Activated CD4-positive, alpha-beta T cell treated with anti-CD3 and anti-CD28 coated beads, Interleukin-2, amount 50 U/mL, for 4 hours (primary cell): ENCODE measurements at places on chromosomes 3 and 15.

DNA sequence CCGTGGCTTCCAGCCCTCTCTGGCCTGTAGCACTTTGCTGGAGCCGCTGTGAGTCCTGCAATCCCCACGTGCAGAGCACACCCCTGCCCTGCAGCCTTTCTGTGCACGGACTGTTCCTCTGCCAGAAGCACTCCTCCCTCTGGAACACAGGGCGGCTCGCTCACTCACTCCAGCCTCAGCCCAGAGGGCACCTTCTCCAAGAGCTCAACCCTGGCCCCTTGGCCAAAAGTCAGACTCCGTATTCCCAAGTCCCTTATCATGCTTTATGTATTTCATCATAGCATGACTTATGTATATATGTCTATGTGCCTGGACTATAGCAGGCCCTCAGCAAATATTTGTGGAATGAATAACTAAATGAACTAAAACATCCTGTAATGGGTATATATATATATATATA is 63.2 kb downstream of the ASB7 start:
- no peak for DNase-seq

DNA sequence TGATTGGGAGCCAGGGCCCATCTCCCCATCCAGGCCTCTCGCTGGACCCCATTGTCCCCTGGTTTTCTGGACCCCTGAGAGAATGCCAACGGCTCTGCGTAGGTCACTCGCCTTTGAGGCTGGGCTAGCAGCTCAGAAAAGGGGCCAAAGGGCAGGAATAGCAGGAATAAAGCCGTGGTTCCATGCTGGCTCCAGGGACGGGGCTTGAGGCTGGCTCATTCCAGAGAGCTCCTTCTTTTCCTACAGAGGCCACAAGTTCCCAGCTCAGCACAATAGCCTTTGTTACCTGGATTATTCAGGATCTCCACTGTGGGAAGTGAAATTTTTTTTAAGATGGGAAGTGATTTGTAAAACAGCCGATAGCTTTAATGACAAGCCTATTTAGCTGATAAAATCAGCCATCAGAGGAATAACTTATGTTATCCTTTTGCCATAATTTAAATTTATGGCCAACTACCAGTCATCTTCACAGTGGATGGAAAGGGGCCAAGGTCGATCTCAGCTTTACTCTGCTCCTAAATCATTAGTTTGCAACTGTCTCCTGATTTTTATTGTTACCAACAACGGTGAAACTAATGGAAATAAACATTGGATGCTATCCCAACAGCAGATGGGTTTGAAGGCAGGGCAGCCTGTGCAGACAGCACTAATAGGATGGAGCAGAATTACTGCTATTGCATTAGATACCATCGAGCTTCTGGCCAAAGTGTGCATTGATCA is 124.3 kb downstream of the TMEM266 start:
- DNase-seq = no peak

DNA sequence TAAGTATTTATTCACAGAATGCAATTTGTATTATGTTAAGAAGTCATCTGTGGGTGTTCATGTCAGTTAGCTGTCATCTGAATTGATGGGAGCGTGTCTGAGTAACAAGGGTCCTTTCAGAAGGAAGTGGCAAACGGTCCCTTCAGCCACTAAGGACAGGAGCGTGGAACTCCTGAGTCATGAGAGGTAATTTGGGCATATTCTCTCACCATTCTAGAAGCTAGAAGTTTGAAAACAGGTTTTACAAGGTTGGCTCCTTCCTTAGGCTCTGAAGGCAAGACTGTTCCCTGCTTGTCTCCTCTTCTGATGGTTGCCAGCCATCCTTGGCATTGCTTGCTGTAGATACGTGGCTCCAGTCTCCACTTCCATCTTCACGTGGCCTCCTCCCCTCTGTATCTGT is 19.7 kb downstream of the ABHD2 start:
- DNase-seq = no peak

DNA sequence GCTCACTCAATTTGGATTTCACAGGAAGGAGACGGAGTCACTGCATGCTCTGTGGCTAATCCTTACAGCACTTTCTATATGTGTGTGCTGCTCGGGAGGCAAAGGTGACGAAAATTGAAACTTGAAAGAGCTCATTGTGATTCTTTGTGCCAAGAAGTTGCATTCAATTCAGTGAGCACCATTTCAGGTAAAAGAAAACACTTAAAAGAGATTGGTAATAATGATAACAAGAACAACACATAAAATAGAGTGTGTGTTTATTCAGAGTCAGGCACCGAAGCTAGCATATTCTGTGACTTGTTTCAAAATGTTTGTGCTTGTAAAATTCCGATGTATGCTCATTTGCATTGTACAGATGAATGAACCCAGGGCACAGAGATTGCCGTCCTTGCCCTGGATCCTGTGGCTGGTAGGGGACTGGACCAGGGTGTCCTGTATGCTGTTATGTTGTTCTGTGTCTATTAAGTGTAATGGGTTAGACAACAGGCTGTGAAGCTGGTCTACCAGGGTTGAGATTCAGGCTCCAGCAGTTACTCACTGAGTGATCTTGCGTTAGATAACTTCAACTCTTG is 193.3 kb upstream of the PROK2 start:
- DNase-seq = no peak

- no peak for DNase-seq
Measured at GRCh38 chr3:195240939-195241338, 30.0 kb downstream of the XXYLT1 start.

GRCh38 chr3:156311930-156312329 is 191.6 kb downstream of the KCNAB1 start:
- no peak for DNase-seq

DNA sequence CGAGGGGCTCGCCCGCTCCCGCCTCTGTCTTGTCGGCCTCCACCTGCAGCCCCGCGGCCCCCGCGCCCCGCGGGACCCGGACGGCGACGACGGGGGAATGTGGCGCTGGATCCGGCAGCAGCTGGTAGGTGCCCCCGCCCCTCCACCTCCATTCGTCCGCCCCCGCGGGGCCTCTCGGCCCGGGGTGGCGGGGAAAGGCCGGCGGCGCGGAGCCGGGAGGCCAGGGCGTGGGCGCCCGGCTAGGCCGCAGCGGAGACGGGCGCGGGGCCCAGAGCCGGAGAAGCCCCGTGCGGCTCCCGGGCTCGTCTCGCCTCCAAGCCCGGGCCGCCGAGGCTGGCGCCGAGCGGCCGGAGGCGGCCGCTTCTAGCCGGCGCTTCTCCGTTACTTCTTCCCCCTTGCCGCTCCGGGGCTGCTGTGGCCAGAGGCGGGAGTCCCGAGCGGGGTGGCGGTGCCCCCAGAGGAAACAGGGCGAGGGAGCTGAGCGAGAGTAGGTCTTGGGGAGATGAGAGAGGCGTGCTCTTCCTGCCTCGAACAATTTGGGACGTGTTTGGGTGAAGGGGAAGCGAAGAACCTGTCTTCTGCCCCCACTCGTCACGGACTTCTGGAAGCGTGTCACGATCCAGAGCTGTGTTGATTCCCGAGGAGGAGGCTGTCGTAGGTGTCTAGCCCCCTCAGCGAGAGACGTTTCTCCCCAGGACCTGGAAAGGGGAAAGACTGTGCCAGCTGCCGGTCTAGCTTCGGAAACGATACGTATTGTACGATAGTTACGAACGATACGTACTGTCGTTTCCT is 555 bp downstream of the ATP11B start:
- peak; percentile 51 for DNase-seq
